SJCRH30 (cell line): ENCODE measurements at places on chromosomes 3 and 15.

- DNase-seq = peak; percentile 63
These were observed 38.8 kb upstream of the MLF1 start for GRCh38 chr3:158532099-158532734.

DNA sequence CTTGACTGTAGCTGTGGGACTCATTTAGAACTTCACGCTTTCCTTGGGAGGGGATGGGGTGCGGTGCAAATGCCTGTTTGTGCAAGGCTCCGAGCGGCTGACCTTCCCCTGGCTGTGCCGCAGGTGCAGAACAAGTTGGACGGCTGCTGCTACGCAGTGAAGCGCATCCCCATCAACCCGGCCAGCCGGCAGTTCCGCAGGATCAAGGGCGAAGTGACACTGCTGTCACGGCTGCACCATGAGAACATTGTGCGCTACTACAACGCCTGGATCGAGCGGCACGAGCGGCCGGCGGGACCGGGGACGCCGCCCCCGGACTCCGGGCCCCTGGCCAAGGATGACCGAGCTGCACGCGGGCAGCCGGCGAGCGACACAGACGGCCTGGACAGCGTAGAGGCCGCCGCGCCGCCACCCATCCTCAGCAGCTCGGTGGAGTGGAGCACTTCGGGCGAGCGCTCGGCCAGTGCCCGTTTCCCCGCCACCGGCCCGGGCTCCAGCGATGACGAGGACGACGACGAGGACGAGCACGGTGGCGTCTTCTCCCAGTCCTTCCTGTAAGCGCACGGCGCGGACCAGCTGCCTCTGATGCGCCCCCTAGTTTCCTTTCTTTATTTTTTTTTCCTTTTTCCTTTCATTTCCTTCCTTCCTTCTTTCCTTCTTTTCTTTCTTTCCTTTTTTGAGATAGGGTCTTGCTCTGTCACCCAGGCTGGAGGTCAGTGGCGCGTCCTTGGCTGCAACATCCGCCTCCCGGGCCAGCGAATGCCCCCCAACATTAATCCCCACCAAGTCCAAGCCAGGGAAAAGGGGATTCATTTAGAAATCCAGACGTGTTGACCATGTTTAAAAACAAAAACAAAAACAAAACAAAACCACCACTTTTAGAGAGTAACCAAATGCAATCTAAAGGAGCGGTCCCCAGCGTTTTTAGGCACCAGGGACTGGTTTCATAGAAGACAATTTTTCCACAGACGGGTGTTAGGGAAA lies 42.7 kb downstream of the EIF2AK4 start:
- peak; percentile 21 for DNase-seq

DNA sequence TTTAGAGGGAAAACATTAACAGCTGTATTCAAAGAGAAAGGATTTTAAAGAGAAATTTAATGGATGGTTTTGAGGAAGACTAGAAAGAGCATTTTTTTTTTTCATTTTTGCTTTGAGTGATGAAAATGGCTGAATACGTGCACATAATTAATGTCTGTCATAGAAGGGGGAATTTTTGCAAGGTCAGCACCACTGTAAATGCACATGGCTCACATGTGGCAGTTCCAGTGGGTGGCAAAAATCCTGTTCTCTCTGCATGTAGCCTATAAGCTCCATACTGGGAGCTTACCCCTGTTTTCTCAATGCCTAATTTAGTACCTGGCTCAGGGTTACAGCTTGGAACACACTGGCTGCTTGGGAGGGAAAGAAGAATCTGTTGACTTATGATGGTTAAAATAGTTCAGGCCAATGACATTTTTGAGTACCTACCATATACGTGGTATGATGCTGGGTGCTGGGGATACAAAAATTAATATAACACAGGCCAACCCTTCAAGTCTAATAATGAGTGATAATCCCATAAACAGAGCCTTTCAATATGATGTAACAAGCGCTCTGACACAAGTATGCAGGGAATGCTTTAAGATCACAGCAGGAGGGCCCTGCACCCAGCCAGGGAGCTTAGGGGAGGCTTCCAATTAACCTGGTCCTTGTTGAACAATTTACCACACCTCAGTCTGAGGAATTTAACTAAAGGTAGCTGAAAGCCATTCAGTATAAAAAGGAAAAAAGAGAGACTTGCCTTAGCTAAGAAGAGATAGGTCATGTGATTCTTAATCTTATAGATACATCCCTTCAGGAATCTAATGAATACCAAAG lies 33.0 kb downstream of the HSPBAP1 start:
- no peak for DNase-seq

DNA sequence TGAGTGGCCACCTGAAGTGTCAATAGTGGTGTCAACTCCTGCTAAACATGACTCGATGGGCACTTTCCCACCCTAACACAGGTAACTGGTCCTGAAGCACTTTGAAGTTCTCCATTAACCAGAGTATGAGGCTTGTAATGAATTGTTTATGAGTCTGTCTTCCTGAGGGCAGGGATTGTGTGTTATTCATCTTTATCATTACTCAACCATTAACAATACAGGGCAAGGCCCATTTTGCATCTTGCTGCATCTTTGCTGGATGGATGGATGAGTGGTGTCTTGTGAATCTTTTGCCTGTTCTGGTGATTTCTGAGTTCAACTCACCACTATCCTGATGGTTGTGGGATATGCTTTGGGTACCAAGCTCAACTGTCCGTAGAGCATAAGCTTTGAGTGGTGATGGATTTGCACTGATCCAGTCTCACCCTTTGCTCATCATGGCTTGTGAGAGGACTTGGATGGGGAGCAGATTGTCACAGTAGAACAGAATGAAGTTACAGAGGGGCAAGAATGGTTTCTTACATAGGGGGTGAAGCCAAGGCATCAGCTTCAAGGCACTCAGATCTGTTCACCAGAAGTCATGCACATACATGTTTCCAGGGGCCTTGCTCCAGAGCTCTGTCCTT lies 22.3 kb upstream of the EPB42 start:
- DNase-seq = no peak

DNA sequence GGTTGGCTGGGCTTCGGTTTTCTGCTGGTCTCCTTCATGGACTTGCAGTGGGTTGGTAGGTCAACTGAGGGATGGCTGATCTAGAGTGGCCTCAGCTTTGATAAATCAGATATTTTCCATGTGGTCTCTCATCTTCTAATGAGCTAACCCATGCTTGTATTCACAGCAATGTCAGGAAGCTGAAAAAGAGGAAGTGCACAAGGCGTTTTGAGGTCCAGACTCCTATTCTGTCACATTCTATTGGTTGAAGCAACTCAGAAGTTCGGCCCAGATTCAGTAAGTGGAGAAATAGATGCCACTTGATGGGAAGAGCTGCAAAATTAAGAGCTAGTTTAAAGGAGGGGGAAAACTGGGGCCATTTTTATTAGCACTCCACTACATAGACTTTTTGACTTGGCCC lies 361.2 kb downstream of the DIPK2A start:
- DNase-seq = no peak

- DNase-seq = no peak
These were observed 16.6 kb downstream of the ABTB1 start for GRCh38 chr3:127689266-127689860.

DNA sequence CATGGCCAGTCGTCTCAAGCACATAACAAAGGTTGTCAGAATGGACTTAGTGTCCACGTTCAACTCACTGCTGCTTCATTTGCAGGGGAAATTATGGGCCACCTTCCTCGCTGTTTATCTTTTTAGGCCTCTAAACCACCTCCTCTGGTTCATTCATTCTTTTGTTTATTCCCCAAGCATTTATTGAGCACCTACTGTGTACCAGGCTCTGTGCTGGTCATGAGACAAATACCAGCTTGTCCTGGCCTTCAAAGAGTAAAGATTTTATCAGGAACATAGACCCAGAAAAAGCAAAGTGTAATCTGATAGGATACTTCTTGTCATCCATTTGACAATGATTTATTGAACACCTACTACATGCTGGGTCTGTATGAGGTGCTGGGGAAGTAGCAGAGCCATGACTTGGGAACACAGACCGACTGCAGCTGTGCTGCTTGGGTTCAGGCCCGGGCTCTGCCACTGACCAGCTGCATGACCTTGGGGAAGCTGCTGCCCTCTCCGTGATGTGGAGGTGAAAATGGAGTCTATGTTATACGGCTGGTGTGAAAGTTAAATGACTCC lies 63.4 kb upstream of the SLC6A6 start:
- no peak for DNase-seq

DNA sequence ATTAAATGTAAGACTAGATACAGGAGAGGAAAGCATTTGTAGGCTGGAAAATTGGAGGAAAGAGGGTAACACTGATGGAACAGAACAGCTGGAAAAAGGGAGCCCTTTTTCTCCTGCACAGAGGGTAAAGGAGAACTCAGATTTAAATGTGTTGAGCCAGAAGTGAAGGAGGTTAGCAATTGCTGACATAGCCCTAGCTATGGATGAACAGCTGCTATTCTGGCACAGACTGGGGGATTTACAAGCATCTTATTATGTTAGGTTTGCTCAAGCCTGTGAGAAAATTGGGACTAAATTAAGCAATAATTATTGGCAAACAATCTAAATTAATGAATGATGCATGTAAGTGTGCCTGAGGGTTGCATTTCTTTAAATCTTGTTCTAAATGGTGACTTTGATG lies 40.6 kb upstream of the PRR20G start:
- DNase-seq = peak; percentile 61
